ENCODE measurements at places on chromosomes 7 and 10. TPM values are rescaled to one million over a fixed set of nuclear protein-coding genes. Genes with fewer than 3 reads are reported as not detected.

PRKAR2B gene
- total RNA-seq = 2.4 TPM

BICC1 gene
- 23.5 TPM for total RNA-seq

SPDYE6 gene
- total RNA-seq = not detected

PNLIP gene
- total RNA-seq = 0.16 TPM

IKZF1 gene
- not detected for total RNA-seq

ABLIM1 gene
- total RNA-seq = 56.6 TPM

TFAM gene
- 65.3 TPM for total RNA-seq
